ENCODE measurements at places on chromosomes 1 and 21.

DNA sequence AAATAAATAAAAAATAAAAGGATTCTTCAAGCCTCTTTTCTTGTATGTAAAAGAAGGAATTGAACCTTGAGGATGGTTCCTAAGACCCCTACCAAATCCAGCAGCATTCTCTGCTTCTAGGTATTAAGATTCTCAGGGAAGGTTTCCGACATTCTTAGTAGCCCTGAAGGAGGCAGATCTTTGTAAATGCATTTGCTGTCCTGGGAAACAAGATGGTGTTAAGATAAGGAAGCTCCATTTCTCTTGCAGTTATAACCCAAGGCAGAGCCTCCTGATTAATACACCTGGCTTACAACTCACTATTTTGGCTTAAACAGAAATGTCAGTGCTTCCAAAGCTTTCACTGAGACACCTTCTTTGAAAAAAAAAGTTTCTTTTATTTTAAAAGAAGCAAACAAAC is 393.8 kb downstream of the DISC1 start:
- no peak for DNase-seq

- no peak for DNase-seq
Observed at GRCh38 chr21:43295066-43295958, 126.5 kb downstream of the CRYAA start.

GRCh38 chr1:220770245-220770913 is 16.3 kb upstream of the MTARC1 start:
- DNase-seq = no peak

DNA sequence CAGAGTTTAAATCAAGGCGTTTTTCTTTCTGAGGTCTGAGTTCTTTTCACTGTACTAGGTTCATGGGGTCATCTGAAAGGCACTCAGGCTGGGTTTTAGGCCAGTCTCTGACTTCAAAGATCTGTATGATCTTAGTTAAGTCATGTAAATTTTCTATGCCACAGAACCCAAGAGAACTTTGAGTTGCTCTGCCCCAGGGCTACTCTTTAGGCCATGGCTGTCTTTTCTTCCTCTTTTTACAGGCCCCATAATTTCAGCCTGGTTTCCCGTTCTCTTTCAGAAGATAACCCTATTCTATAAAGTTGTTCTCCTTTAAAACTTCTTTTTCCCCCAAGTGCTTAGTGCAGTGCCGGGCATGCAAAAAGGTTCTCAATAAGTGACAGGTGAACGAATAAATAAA is 26.1 kb downstream of the METTL13 start:
- no peak for DNase-seq

DNA sequence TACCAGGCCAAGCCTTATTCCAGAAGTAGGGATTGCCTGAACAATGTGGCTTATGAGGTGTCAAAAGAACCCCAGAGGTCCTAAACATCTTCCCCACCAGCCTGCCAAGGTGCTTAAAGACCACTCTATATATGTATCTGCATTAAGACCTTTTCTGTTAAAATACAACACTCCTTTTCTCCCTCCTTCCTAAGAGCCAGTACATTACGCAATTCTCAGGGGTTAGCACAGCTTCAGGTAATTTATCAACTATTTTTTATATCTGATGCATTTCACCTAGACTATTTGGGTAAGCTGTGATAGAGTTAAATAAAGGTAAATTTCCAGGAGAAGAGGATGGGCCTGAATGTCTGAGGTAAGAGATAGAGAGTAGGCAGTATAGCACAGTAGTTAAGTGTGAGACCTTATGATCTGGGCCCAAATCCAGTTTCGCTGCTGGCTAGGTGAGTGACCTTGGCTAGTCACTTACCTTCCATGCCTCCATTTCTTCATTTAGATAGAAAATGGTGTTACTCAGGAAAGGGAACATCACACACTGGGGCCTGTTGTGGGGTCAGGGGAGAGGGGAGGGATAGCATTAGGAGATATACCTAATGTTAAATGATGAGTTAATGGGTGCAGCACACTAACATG is 5.1 kb upstream of the CCN1 start:
- DNase-seq = no peak

GRCh38 chr1:226672339-226672762 is 66.7 kb downstream of the ITPKB start:
- DNase-seq = no peak
